Stimulated activated CD4-positive, alpha-beta T cell treated with anti-CD3 and anti-CD28 coated beads, Interleukin-2, amount 100 ng/mL, for 24 hours (primary cell): ENCODE measurements at places on chromosomes 13 and 19.

GRCh38 chr13:49388091-49388635, 55.7 kb downstream of the CAB39L start:
- no peak for DNase-seq

- DNase-seq, result no peak
These were observed 10.7 kb downstream of the CARM1 start for GRCh38 chr19:10882108-10882457.

- DNase-seq, result peak; percentile 90
These were observed 4.0 kb upstream of the ZFP36 start for GRCh38 chr19:39402346-39403300.

GRCh38 chr19:3459089-3459881, 21.0 kb downstream of the SMIM24 start:
- DNase-seq, result no peak

DNA sequence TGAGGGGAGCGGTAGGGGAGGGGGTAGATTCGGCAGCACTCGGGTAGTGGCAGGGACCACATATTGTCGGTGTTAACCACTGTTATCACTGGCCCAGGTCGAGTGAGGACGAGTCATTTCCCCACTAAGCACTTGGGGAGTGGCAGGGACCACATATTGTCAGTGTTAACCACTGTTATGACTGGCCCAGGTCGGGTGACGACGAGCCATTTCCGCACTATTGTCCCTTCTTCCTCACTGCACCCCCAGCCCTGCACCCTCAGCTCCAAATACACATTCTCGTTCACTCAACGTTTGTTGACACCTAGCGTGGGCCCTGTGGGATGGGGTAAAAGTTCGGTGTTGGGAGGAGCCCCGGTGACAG, 467 bp upstream of the CLN5 start:
- DNase-seq, result peak; percentile 64

DNA sequence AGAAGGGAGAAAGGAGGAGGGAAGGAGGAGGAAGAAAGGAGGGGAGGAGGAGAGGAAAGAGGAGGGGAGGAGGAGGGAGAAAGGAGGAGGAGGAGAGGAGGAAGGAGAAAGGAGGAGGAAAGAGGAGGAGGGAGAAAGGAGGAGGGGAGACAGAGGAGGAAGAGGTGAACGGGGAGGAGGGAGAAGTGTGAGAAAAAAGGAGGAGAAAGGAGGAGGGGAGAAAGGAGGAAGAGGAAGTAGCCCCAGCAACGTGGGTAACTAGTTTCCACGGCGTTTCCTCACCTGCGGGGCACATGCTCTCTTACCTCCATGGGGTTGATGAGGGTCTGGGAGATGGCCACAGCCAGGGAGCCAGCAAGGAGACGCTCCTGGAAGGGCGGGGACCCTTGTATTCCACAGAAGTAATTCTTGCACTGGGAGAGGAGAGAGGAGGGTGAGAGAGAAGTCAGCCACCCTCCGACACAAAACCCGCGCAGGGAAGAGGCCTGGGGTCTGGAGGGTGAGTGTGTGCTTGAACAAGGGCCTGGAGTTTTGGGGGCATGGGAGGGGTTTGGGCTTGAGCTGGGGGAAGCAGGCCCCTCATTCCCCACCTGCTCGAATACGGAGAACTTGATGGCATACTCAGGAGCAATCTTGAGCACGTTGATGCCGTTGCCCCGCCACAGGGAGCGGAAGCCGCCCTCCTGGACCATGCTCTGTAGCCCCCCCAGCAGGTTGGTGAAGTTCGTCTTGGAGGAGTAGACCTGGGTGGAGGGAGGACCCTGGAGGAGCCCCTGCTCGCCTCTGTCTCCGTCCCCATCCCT, 3.9 kb downstream of the SLC25A41 start:
- DNase-seq, result no peak

GRCh38 chr13:107157271-107157670, 589.3 kb upstream of the ARGLU1 start:
- no peak for DNase-seq

DNA sequence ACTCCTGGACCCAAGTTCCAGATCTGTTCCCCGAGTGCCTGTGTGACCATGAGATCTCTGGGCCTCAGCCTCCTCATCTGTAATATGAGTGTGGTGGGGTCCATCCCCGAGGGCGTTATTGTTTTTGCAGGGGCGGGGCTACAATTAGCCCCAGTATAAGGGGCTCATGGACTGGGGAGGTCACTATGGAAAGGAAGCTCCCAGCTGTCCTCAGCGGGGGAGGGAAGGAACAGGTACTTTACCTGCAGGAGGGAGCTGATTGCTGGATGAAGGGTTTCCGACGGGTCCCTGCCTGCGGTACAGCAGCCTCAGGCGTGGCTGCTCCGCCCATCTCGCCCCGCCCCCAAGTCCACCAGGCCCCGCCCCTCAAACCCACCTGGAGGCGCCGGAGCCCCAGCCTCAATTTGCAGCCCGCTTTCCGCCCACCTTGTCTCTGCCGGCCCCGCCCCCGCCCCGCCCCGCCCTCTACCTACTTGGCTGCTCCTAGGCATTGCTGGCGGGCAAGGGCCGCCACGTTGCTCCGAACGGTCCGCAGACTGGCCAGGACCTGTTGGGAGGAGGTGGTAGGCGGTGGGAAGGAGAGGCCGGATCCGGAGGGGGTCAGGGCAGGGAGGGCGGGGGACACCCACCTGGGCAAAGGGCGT, 5.5 kb downstream of the PDE4C start:
- peak; percentile 12 for DNase-seq

GRCh38 chr19:29429581-29429980, 96.2 kb upstream of the VSTM2B start:
- no peak for DNase-seq

DNA sequence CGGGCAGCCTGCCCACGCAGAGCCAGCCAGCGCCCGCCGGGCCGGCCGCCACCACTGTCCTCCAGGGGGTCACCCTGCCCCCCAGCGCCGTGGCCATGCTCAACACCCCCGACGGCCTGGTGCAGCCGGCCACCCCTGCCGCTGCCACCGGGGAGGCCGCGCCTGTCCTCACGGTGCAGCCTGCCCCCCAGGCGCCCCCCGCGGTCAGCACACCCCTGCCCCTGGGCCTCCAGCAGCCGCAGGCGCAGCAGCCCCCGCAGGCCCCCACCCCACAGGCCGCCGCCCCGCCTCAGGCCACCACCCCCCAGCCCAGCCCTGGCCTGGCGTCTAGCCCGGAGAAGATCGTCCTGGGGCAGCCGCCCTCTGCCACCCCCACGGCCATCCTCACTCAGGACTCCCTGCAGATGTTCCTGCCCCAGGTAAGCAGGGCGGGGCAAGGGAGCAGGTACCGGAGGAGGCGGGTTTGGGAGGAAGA, 32.3 kb upstream of the EHD2 start:
- no peak for DNase-seq

DNA sequence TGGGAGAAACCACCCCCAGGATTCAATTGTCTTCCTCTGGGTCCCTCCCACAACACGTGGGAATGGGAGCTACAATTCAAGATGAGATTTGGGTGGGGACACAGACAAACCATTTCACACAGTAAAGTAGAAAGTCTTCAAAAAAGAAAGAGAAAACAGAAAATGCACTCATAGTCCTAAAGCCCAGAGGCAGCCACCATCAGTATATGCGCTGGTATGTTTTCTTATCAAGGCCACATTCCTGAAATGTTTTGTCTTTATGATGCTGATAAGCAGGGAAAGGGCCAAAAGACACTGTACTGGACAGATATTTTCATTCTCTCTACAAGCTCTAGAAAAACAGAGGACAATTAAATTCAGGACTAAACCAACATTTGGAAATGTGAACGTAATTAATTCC, 375.8 kb upstream of the TSHZ3 start:
- no peak for DNase-seq

DNA sequence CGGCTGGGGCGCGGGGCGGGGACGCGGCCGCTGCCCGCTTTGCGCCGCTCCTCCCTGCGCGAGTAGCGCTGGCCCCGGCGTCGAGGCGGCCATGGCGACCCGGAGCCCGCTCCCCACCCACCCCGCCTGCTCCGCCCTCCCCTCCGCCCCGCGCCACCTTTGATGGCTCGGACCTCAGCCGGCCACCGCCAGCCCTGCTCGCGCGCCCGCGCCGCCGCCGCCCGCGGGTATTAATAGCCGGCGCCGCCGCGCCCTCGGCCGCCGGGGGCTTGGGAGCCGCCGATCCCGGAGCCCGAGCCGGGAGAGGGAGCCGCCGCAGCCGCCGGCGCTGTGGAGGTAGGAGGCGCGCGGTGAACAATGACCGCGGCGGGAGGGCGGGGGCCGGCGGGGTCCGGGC, 261 bp downstream of the FARP1 start:
- DNase-seq, result no peak

GRCh38 chr13:38366954-38367645, 17.4 kb downstream of the UFM1 start:
- no peak for DNase-seq

DNA sequence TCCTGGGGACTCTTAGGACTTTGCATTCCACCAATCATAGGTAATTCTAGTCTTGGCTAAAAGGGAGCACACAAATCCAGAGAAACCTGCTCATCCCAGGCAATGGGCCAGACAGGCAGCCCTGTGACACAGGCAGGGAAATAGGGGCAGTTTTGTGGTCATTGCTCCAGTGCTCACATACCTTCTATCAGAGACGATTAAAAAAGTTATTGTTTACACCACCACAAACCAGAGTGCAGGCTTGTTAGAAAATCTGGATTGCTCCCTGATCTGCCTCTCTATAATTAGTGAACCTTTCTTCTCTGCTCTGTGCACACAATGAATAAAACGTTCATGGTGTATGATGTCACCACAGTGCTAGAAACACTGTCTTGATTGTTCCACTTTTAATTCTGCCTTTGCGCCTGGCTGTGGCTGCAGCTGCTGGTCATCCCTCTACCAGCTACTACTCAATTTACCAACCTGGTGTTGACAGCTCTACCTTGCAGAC, 121.6 kb upstream of the SPATA13 start:
- no peak for DNase-seq

DNA sequence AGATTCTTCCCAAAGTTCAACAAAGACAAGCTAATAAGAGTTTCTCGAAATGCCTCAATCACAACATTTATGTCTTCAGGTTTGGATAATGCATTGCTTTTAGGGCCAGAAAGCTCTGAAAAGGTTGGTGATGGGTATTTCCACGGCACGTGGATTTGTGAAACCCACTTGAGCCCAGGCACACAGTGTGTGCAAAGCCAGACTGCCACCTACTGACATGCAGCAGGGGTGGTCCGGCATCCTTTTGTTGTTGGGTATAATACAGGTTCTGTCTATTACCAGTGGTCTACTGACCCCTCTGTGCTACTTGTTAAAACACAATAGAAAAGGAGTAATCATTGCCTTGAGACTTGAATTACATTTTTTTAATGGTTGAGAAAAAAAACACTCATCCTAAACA, 225.6 kb downstream of the RAP2A start:
- no peak for DNase-seq

- peak; percentile 29 for DNase-seq
These were observed 7.3 kb downstream of the ELOF1 start for GRCh38 chr19:11551603-11552235.

GRCh38 chr13:89955773-89956172, 1391.7 kb upstream of the MIR17HG start:
- DNase-seq, result no peak

GRCh38 chr19:56162258-56162657, 13.6 kb upstream of the GALP start:
- DNase-seq, result no peak

- DNase-seq, result no peak
These were observed 14.2 kb downstream of the KCNC3 start for GRCh38 chr19:50314724-50315708.

GRCh38 chr19:19338082-19338481, 17.5 kb downstream of the MAU2 start:
- DNase-seq, result no peak

- no peak for DNase-seq
These were observed 491.2 kb downstream of the GPC5 start for GRCh38 chr13:91889641-91890040.

- DNase-seq, result no peak
These were observed 36.4 kb downstream of the EPS15L1 start for GRCh38 chr19:16435238-16435917.

- peak; percentile 88 for DNase-seq
These were observed at the start of gene CDK8 for GRCh38 chr13:26253787-26254582. Gene CDK8, plus strand, starts transcription at chr13:26254129. Its CDS starts 513 bp downstream, at chr13:26254642.
